Stimulated activated CD4-positive, alpha-beta T cell treated with anti-CD3 and anti-CD28 coated beads, TNF-alpha, amount 100 ng/mL, for 4 hours (primary cell): ENCODE measurements at places on chromosomes 4 and X.

DNA sequence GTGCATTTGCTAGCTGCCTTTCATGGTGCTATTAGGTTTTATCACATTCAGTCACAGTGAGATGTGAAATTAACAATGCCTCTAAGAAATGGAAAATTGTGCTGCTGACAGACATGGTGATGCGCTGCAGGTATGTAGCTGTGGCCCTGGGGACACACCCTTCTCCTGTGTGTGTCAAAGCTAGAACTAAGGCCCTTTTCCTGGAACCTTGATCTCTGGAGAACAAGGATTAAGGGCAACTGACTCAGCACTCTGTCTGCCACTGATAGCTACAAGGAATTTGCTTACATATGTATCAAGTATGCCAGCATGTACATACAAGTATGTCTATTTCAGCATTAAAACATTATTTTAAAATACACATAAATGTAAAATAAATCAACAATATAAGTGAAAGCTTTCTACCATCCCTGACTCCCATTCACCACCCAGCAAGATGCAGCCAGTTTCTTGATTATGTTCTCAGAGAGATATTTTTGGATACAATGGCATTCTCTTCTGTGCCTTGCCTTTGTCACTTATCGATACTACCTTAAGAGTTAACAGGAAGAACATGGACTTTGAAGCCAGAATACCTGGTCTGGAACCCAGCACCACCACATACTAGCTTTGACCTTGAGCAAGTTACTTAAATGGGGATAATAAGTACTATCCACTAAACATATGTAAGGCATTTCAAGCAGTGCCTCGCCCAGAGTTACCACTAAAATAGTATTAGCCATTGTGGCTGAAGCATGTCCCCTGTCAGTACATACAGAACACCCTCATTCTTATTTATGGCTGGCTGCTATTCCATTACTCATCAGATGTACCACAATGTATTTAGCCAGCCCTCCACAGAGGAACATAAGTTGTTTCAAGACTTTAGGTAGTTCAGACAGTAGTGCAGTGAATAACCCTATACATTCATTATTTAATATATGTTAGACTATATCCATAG, 68.5 kb downstream of the NPNT start:
- DNase-seq, result no peak

GRCh38 chr4:82680834-82681233, 117.8 kb downstream of the SCD5 start:
- DNase-seq, result no peak

DNA sequence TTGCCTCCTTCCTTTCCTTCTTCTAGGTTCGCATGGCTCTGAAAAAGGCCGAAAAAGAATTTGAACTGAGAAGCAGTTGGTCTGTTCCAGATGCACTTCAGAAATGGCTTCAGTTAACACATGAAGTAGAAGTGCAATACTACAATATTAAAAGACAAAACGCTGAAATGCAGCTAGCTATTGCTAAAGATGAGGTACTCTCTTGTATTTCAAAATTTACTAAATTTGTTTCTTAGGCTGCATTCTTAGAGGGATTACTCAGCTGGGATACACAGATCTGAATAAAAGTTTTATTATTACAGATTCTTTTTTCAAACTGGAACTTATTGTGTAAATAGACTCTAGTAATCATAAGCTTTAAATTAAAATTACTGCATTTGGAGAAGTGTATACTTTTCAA, 146.9 kb downstream of the STIM2 start:
- no peak for DNase-seq

DNA sequence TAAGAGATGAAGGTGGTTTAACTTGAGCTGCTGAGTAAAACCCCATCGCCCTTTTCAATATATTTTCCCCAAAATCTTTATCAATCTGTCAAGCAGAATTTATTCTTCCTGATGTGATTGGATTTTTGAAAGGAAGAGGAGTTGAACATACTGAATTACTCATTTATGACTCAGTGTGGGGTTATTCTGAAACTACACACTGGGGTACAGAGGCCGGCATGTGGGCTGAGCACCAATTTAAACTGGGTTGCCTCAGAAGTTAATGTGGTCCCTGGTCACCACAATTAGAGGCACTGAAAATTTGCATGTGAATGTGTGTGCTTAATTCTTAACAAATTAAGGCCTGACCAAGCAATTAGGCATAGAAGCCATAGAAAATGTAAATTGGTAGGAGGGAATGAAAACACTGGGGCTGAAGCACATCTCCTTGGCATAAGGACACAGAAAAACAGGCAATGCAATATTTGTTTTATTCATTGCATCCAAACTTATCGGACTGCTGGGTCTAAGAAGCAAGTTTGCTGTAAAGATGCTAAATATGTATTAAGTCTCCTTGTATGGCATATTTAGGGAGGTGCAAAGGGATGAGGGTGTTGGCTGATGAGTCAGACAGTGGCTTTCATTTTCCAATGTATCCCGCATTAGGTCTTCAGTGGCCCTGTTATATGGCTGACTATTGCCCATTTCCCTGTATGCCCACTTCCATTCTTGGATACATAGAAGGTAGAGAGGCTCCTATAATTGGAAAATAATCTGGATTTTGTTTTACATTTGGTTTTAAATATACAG, 170.9 kb downstream of the IL15 start:
- no peak for DNase-seq

GRCh38 chrX:38514016-38514854, 47.1 kb upstream of the TSPAN7 start:
- DNase-seq, result no peak

GRCh38 chr4:30717208-30718020, 2.8 kb upstream of the PCDH7 start:
- DNase-seq, result no peak

DNA sequence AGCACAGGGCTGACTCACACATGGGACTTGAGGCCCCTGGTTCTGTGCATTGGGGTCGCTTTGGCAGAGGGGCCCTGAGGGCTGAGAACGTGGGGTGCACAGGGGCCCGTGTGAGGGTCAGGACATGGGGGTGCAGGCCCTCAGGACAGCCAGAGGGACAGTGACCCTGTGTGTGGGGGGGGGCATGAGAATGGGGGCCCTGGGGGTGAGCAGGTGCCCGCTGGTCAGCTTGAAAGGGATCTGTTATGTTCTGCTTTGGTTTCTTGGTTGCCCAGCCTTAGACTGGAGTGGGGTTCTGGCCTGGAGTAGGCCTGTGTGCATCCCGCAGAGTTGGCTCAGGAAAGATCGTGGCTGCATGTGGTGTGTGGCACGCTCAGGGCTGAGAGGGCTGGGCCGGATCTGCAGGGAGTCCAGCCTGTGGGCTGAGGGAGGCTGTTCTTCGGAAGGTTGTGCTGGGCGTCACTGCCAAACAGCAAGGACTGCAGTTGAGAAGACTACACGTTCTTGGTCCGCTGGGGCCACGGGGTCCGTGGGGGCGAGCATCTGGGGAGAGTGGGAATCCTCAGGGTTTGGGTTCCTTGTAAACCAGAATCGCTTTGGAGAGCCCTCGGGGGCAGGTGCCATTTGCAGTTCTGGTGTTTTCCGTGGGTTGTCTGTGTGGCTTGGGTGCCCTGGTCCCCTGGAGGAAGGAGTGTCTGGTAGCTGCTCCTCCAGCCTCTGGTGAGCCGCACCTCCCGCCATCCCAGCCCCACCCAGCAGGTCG, 15.2 kb upstream of the UVSSA start:
- no peak for DNase-seq

- no peak for DNase-seq
Measured at GRCh38 chr4:60195256-60195655, 1004.9 kb upstream of the ADGRL3 start.

GRCh38 chr4:183200453-183200852, 101.4 kb downstream of the WWC2 start:
- DNase-seq, result no peak

- peak; percentile 32 for DNase-seq
Measured at GRCh38 chr4:879729-880077, 52.4 kb downstream of the GAK start.

- DNase-seq, result no peak
Measured at GRCh38 chr4:172412851-172413580, 599.8 kb downstream of the GALNTL6 start.

GRCh38 chr4:75490155-75490554, 24.0 kb downstream of the RCHY1 start:
- DNase-seq, result no peak

DNA sequence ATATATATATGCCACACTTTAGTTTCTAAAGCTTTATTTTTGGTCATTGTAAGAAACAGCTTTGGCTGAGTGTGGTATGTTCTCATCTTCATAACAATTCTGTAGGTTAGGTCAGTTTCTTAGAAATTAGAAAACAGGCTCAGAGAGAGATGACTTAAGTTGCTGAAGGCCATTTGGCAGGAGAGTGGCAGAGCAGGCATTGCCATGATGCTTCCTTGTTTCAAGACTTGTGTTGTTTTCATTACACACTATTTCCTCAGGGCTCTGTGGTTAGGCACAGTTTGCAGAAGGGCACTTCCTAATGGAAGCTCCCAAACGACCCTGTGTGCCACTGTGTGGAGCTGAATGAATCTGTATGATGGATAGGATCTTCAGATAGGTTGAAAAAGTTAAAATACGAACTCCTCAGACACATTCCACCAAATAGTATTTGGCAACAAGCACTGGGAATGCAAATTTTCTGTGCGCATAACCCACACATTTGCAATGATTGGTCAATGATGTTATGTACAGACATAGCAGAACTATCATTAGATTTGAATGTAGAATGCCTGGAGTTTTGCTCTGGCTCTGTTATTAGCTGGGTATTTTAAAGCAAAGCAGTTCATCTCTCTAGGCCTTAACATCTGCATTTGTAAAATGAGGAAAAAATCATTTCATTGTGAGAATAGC, 274.3 kb upstream of the HS3ST1 start:
- no peak for DNase-seq

DNA sequence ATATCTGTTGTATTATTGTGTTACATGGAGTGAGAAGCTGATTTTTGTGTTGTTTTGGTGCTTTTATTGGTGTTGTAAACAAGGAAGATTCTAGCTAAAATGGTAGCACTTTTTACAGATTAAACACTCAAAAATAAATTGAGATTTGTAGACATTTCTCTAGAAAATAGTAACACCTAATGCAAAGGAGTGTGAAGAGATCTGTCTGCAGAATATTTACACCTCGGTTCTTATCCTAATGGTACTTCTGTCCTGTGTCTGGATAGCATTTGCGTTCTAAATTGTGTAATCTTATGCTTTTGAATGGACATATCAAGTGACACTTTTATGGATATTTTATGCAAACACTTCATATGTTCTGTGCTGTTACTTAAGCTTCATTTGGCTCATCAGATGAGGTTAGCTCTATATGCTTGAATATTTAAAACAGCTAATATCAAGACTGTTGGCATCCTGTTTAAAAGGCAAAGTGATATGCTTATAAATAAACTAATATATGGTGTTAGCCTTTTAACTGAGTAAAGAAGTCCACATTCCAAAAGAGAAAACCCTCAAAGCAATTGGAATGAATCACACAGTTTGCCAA, 6.0 kb downstream of the PCDH7 start:
- no peak for DNase-seq

GRCh38 chr4:26237916-26238315, 82.9 kb upstream of the RBPJ start:
- DNase-seq, result no peak

DNA sequence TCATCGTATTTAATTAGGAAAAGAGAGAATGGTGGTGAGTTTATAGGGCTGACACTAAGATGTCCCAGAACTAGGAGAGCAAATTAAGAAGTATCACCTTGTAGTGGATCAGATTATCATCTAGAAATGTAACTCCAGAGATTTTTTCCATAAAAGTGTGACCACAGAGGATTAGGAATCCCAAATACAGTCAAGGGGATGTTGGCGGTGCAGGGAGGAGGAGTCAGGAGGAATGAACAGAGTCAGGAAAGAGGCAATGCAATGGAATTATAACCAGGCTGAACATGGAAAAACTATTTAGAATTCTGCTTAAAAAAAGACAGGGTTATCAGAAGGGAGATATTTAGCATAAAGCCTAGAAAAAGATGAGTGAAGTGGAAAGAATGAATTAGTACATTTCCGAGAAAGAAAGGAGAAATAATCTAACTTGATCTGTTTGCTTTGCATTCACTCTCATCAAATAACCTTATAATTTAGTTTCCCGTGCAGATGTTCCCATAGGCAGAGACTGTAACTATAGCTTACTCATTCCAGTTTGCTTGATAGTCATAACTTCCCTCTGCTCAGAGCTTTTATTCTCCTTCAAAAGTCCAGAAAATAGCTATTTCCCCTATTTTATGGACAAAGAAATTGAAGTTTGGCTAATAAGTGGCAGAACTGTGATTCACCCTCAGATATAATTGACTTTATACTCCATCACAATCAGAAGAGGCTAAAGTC, 56.4 kb downstream of the SCFD2 start:
- no peak for DNase-seq

DNA sequence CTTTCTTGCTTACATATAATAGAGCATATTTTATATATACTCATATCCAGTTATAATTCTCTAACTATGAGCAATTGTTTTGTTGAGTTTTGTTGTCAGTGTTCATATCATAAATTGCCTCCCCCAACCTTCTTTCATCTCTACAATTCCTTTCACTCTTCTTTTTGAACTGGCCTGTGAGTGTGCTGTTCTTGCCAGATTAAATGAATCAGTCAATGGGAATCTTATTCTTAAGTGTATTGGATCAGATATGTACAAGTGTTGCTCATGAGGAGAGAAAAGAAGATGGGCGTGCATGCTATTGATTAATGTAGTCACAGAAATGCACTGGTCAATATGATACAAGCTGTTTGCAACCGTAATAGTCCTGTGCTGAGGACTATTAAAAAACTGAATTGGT, 728.1 kb upstream of the MAGEB2 start:
- no peak for DNase-seq

GRCh38 chr4:26033389-26033788, 119.4 kb downstream of the SMIM20 start:
- DNase-seq, result no peak

- no peak for DNase-seq
Measured at GRCh38 chr4:105510245-105510644, 36.4 kb upstream of the PPA2 start.

GRCh38 chr4:30920043-30920442, 199.9 kb downstream of the PCDH7 start:
- no peak for DNase-seq

- no peak for DNase-seq
Measured at GRCh38 chrX:50691820-50692219, 122.2 kb downstream of the SHROOM4 start.

DNA sequence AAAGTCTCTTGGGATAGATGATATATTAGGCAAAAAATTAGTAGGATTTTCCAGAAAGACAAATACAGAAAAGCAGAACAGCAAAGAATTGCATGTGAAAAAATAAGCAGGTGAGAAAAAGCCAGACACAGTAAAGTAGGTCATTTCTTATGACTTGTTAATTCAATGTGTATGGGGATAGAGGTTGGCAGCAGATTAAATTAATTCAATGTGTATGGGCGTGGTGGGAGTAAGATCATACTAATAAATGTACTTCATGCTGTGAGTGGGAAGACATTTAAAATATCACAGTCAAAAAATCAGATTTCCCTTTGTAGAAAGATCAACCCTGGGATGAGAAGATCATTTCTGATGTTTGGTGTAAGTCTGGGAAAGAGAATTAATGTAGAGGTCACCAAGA, 1146.4 kb upstream of the INTU start:
- no peak for DNase-seq

DNA sequence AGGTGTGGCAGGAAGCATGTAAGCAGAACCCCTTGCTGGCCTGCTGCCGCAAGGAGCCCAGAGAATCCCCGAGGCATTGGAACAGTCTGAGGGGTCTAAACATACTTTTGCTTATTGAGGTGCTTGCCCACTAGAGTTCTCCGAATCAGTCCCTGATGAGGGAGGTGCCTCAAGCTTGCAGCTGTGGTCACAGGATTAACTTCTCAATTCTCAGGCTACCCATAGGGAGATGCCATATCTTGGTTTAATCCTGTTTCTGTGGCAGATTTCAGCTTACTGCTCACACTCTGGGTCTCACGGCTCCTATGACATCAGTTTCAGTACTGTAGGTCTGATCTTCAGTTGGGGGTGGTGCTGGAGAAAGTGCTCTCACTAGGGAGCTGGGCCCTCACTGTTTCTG, 39.9 kb downstream of the CCNG2 start:
- DNase-seq, result no peak
